ENCODE measurements at places on chromosomes 7 and 10.

DNA sequence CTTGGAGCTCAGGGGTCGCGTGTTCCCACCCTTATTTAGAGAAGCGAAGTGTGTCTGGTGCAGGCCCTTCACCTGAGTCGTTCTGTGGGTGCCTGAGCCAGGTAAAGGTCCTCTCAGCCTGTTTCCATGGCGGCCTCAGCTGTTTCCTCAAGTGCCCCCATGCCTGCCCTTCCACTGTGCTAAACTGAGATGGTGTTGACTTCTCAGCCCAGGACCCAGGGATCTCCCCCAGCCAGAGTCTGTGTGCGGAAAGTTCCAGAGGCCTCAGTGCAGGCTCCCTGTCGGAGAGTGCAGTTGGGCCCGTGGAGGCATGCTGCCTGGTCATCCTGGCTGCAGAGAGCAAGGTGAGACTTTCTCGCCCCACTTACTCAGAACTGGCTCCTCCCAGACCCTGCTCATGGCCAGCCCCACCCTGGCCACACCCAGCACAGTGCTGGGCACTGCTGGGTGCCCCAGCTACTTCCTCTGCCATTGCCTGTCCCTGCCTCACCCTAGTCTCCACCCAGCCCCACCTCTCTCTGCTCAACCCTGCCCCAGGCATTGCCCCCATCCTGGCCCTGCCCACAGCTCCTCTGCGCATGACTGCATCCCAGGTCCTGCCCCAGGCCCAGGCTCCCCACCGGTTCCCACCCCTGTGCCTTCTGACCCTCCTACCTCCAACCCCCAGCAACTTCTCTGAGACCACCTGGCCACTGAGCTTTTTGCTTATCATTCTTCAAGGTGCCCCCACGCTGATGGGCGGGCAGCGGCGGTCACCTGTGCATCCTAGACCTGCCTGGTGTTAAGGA, 20.3 kb downstream of the NACAD start:
- no peak for DNase-seq

DNA sequence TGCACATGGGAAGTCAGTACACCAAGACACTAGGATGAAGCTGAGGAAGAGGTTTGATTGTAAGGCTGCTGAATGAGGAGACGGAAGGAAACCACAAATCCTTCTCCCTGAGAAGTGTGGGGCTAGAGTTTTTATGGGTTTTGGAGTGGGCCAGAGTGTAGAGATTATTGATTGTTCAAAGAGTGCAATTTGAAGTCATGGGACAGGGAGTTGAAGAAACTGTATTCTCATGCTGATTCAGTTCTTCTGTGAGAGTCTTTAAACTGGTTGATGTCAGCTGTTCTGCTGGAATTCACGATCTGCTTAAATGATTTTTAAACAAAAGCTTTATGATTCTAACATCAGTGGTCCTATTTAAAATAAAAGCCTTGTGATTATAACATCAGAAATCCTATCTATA, 91.2 kb downstream of the CSTF2T start:
- DNase-seq, result no peak

GRCh38 chr10:27446091-27446918, 57.8 kb upstream of the RAB18 start:
- DNase-seq, result no peak

DNA sequence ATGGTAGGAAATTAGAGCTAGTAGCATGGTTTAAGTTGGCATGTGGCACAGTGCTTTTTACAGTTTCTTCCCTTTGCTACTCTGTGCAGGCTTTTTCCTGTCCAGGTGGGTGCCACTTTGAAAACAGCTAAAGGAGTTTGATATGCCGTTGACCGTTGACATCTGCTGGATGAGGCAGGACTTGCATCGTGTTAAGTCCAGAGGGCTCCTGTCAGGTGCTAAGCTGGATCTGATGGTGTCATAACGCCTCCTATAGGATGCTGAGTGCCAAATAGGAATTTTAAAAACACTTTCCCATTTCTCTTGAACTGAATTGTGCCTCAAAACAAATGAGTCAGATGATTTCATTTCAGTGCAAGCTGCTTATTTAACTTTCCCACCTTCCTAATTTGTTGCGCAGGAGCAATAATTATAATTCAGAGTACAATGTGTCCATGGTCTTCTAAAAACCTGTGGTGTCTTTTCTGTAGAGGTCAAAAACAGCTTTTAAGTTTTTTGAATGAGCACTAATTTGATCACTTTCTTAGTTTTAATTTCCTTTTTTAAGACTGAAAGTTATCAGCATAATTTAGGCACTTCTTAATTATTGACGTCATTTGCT, 178.3 kb downstream of the CDCA7L start:
- no peak for DNase-seq

DNA sequence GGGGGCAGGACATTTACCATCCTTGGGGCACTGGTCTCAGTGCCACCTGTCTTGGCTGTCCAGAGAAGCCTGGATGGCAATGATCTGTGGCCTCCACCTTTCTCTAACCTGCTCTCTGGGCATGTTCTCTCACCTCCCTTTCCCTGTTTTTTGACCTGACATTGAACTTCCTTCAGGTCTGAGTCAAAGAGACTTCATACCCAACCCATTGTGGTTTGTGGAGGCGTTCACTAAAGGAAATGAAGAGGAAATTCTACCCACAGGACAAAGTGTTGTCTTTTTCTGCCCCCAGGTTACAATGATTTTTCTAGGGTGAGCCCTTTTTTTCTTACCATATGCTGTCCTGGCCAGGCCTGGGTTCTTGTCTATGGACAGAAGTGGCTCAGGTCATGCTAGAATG, 76.6 kb downstream of the CYP26A1 start:
- DNase-seq, result no peak

- DNase-seq, result no peak
Measured at GRCh38 chr7:50633414-50633710, 68.2 kb upstream of the DDC start.

DNA sequence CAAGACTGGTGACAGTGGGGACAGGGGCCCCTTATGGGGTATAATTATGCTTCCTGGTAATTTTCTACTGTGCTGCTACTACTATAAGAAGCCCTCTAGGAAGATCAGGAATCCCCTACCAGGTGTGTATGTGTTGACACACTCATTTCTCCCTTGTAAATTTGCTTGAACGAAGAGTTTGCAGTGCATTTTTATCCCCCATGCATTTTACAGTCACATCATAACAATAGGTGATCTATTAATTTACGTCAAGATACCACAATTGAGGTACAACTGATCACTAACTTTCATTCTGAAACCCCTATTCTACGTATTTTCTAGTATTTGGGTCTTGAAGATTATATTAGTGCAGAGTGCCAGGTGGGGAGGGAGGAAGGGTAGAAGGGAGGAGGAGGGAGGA, 252.2 kb downstream of the NSUN6 start:
- no peak for DNase-seq

- no peak for DNase-seq
Measured at GRCh38 chr10:43153901-43154300, 15.7 kb downstream of the CSGALNACT2 start.

- DNase-seq, result no peak
Measured at GRCh38 chr7:102291056-102291915, 4.6 kb downstream of the SH2B2 start.

GRCh38 chr10:129193148-129193547, 273.9 kb upstream of the MGMT start:
- no peak for DNase-seq

DNA sequence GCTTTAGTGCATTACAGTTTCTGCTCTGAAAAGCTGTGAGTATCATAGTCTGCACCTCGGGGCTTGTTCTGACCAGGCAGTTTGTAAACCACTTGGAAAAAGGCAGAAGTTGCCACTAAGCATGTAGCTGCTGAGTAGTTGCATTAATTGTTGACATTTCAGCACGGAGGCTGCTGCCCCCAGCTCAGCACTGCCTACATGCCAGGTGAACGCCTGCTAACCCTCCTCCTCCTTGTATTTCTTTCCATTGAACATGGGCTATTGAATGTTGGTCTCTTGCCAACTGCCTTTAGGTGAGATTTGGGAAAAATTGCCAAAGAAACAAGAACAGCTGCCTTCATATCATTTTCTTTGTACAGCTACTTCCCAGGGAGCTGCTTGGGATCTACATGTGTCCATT, 164.2 kb downstream of the RAPGEF5 start:
- no peak for DNase-seq

DNA sequence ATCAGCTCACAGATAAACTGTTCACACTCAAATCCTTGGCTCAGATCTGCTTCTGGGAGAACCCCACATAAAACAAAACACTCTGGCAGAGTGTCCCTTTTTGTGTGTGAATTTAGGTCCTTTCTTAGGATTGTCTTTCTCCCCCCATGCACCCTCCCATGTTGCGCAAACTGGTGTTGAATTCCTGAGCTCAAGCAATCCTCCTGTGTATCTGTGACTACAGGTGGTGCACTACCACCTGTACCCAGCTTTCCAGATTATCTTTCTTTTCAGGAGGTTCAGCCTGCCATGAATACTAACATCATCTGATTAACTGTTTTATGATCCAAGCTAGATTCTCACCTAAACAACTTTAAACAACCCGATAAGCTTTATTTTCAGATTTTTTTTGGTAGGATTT, 177.6 kb upstream of the CSTF2T start:
- no peak for DNase-seq

- DNase-seq, result no peak
Measured at GRCh38 chr7:94432817-94433216, 38.1 kb downstream of the COL1A2 start.

DNA sequence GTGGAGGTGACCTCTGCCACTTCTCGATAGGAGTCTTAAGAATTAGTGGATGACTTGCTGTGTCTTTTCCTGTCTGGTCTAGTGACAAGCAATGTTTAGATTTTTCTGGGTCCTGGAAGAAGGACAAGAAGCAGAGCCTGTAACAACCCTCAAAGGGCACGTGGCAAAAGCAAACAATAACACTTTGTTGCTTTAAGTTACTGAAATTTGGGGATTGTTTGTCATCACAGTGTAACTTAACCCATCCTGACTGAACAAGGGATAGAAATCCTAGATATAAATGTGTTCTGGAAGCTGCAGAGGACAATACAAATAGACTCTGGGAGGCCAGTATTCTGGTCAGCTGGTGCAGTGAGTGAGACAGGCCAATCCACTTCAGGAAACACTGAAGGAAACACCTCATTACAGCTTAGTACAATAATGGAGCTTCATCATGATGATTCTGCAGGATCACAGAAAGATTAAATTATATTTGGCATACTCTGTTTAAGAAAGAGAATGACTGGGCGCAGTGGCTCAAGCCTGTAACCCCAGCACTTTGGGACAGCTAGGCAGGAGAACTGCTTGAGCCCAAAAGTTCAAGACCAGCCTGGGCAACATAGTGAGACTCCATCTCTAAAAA, 23.3 kb downstream of the ENKUR start:
- no peak for DNase-seq

DNA sequence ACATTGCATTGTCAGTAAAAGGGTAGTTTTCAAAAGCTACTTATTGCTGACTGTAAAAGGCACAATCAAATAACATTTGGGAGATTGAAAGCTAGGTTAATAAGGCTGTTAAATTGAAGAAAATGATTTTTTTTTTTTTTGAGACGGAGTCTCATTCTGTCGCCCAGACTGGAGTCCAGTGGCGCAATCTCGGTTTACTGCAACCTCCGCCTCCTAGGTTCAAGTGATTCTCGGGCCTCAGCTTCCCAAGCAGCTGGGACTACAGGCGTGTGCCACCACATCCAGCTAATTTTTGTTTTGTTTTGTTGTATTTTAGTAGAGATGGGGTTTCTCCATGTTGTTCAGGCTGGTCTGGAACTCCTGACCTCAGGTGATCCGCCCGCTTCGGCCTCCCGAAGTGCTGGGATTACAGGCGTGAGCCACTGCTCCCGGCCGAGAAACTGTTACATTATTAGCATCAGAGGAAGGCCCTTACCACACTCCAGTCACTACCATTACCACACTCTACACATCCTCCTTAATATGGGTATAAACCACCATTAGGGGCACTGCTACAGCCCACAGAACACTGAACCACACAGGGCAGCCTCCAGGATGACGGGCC, 1.0 kb downstream of the CYP51A1 start:
- no peak for DNase-seq

- DNase-seq, result no peak
Measured at GRCh38 chr10:19728376-19728775, 87.9 kb upstream of the PLXDC2 start.

GRCh38 chr10:55144001-55144400, 343.0 kb upstream of the PCDH15 start:
- no peak for DNase-seq

- no peak for DNase-seq
Measured at GRCh38 chr7:34612661-34613060, 45.4 kb upstream of the NPSR1 start.

DNA sequence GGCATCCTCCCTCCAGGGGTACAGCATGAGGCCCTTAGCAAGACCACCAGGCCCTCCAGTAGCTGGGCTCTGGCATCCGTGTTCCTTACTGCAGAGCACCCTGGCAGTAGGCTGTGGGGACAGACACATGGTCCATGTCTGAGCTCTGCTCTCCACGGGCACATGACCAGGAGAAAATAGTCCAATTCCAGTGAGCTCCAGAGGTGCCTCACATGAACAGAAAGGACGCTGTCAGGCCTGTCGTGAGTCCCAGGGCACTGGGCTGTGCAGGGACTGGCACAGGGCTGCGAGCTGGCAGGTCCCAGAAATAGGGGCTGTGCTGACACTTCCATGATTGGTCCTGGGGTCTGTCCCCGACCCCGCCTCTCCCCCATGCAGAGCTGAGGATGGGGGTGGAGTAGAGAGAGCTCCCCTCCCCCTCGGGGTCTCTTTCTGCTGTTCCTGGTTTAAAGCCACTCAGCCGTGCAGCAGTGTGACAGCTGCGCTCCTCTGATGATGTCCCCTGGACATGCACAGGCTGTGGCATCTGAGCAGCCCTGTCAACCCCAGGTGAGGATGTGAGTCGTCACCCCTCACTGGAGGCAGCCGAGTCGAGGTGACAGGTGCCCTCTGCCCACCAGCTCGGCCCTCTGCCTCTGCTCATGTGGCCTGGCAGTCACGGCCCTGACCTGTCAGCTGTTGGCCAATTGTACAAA, 25.2 kb upstream of the ZNF488 start:
- no peak for DNase-seq

- no peak for DNase-seq
Measured at GRCh38 chr7:156017431-156017830, 205.2 kb upstream of the SHH start.

GRCh38 chr7:3103614-3104398, 60.1 kb upstream of the CARD11 start:
- DNase-seq, result no peak

DNA sequence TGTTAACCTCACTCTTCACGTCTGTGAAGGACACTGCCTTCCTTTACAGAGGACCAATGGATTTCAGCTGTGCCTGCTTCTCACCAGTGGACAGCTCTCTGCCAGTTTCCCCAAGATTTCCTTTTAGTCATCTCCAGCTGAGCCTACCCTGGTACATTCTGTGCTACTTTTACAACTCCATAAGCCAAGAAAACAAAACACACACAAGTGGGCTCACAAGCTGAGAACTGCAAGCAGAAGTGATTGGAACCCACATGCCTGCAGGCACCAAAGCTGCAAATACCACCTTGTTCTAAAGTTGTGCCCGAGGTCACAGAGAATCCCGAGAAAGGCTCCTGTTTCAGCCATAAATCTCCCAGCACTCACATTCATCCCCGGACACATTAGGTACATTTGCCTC, 636.8 kb downstream of the PHTF2 start:
- no peak for DNase-seq

GRCh38 chr7:101108330-101108857, 18.5 kb upstream of the SERPINE1 start:
- DNase-seq, result no peak
